ENCODE measurements at places on chromosomes 1 and 21. TPM values are rescaled to one million over a fixed set of nuclear protein-coding genes. Genes with fewer than 3 reads are reported as not detected.

Gene SH3D21
- total RNA-seq = 4.4 TPM

Gene APOBEC4
- not detected for total RNA-seq

Gene EVA1B
- 27.3 TPM for total RNA-seq

Gene ATP6V1G3
- total RNA-seq = not detected

Gene PIK3R3
- total RNA-seq = 8.6 TPM

Gene XCL2
- not detected for total RNA-seq

Gene CCDC17
- 1.0 TPM for total RNA-seq

Gene CRNN
- not detected for total RNA-seq

Gene LRRC71
- not detected for total RNA-seq

Gene GPR25
- total RNA-seq = not detected

Gene PTPRU
- 105 TPM for total RNA-seq

Gene PLA2G5
- total RNA-seq = 0.16 TPM

Gene PTGFRN
- total RNA-seq = 21.8 TPM

Gene OR6N1
- not detected for total RNA-seq

Gene NUDC
- total RNA-seq = 96.2 TPM

Gene NCF2
- total RNA-seq = not detected

Gene RPL5
- total RNA-seq = 2,182 TPM

Gene ECM1
- 0.43 TPM for total RNA-seq

Gene PPIAL4G
- not detected for total RNA-seq

All from GM23338 (cell line).